ENCODE measurements at places on chromosomes 7 and 10. TPM values are rescaled to one million over a fixed set of nuclear protein-coding genes. Genes with fewer than 3 reads are reported as not detected.
A peak's percentile ranks its signal among the peaks of the same experiment; 100 is the strongest.

The CHPF2 gene
- 29.8 TPM for total RNA-seq

The TMEM130 gene
- 0.57 TPM for total RNA-seq

The LIPN gene
- not detected for total RNA-seq

The GIMAP7 gene
- not detected for total RNA-seq

DNA sequence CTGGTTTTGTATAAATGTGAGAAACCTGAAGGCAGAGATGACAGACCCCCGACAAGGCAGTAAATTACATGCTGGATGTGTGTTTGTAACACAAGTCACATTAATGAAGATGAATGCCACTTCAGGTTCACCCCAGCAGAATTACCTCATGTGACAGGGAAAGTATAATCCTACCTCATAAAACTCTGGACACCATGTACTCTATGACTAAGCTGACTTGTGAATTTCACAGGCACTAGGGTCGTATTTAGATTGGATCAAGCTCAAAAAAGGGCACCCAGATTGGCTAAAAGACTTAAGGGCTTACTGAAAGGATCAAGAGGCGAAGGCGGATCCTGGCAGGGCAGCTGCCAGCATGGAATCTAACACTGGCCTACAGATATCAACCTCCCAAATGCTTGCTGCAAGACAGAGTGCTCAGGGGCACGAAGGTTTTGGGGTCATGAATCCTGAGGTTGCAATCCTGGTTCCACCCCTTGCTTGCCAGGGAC lies 161.4 kb downstream of the PIP4K2A start:
- DNase-seq, result no peak

DNA sequence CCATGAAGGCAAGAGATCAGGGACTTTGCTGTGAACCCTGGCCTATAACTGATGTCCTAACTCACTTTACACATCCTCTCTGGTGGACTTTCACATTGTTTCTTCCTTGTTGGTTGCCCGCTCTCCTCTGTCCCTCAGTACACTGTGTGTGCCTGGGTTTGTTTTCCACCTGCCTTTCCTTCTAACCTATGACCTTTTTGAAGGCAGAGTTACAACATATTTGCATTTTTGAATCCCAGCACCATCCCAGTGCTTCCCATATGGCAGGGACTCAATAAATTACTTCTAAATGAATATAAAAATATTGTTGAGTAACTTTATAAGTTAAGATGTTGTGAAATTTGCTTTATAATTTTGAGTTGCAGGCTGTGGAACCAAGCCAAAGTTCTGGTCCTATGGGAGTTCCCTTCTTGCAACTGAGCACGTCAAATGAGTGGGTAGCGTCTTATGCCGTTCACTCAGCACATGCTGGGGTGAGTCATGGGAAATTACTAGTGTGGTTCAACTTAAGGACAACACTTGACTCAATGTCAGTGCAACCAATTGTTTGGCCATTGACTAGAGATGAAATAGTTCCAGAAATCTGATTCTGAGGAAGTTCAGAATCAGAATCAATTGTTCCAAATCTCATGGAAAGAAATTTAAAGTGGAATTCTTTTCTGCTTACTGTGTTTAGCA lies 250.9 kb downstream of the TWIST1 start:
- no peak for DNase-seq

DNA sequence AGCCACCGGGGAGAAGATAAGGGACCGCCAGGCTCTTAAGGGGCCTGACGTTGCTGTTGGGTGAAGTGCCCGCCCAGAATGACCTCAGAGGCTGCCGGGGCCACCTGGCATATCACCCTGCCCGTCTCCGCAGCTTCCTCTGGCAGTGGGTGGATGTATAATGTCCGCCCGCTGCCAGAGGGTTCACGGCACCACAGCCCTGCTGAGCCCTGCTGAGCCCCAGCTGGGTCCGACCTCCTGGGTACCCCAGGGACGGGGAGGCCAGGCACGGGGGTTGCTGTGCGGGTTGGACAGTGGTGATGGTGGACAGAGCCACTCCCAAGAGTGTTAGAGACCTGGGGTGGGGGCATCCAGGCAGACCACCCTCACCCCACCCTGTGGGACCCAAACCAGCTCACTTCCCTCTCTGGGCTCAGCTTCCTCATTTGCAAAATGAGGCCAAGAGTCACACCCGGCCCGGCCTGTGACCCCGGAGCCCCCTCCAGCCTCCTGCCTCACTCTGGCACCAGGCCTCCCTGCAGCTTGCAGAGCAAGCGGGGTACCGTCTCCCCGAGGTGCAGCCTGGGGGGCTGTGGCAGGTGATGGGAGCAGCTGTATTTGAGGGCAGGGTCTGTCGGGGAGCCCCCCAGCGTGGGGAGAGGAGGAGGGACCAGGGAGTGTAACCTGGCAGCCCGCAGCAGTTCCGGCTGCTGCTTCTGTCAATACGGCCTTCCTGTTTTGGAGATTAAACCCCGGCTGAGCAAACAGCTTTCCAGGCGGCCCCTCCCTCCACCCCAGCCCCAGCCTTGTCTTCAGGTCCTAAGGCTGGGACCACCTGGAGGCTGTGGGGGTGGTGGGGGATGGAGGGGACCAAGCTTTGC lies 8.4 kb upstream of the LFNG start:
- DNase-seq, result peak; percentile 76

GRCh38 chr7:33185786-33186185 lies 56.4 kb downstream of the BBS9 start:
- peak; percentile 52 for DNase-seq

GRCh38 chr7:155213385-155213784 lies 84.3 kb upstream of the INSIG1 start:
- no peak for DNase-seq

- DNase-seq, result no peak
Observed at GRCh38 chr7:95046494-95047240, 139.3 kb downstream of the PPP1R9A start.

DNA sequence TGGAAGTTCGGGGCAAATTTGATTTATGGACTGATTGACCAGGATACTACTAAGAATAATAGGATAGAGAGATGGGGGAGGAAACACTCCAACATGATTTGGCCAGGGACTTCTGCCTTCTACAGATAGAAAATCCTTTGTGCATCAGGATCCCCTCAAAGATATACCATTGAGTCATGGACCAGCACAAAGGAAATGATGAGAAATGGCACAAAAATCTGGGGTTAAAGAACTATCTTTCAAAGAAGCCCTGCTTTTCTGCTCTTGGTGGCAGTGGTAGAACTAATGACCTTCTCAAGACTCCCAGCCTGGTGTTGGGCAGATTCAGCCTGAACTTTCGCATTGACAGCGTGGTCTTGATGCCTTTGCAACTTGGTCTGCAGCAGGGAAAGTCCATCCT lies 27.6 kb upstream of the LAMB1 start:
- DNase-seq, result no peak

GRCh38 chr10:79468841-79469585 lies 23.6 kb upstream of the ZCCHC24 start:
- DNase-seq, result no peak

DNA sequence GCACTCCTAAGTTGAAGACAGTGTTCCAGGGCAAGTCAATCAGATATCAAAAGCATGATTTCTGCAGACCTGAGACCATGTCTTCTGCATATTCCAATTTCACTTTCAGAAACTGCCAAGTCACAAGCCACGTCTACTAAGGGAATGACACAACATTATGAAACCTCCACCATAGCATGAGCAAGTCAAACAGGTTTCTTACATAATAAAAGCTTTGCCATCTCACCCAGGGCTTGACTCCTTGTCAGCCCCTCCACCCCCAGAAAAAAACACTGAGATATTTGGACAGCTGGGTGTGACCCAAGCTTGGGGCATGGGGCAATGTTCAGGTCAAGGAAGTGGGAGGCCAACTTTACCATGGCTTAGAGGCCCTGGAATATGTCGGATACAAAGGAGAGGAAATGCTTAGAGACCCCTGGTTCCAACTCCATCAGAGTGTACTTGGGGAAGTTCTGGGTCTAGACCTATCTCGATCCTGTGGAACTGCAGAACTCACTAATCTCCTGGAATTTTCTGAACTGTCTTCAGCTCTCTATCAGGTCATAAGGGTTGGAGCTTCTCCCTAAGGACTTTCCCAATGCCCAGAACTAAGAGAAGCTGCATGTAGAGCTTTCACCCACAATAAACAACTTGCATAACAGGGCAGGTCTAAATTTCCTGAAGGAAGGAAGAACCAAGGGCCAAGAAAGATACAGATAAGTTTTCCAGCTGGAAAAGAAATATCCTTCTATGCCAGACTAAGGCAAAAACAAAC lies 80.6 kb upstream of the NAMPT start:
- DNase-seq, result no peak

- DNase-seq, result no peak
Observed at GRCh38 chr7:30474893-30475292, 3.7 kb downstream of the NOD1 start.

DNA sequence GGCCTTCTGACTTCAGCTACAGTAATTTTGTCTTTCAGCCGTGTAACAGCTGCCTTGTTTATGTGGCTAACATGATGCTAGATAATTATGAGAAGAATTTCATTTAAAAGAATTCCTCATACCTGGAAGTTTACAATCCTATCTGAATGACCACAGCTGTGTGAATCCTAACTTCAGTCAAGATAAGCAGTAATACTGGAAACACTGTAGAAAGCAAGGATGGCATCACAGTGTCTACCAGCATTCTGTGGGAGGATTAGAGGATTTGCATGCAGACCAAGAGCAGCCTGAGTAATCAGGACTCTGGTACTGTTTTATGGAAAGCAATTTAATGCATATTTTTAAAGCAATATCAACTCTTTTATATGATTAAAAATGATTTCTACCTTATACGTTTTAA lies 282.4 kb downstream of the EXOC4 start:
- DNase-seq, result no peak

GRCh38 chr10:118241229-118242137 lies 100.6 kb downstream of the FAM204A start:
- peak; percentile 60 for DNase-seq

GRCh38 chr7:94529516-94529915 lies 19.9 kb downstream of the CASD1 start:
- no peak for DNase-seq

DNA sequence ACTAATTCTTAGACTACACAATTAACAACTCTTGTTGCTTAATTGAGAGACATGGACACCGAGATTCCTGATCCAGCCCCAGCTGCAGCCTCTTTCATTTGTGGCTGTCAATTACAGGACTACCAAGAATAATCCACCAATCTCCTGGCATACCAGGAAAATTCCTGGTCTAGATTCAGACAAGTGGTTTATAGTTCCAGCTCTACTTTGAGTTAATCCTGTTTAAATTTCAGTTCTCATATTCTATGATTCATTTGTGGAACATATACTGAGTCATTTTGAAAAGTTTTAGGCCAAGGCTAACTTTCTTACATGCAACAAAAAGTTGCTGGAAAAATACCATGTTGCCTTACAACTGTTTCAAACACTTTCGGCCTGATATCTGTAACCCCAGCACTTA lies 253.5 kb downstream of the MAGI2 start:
- DNase-seq, result no peak

DNA sequence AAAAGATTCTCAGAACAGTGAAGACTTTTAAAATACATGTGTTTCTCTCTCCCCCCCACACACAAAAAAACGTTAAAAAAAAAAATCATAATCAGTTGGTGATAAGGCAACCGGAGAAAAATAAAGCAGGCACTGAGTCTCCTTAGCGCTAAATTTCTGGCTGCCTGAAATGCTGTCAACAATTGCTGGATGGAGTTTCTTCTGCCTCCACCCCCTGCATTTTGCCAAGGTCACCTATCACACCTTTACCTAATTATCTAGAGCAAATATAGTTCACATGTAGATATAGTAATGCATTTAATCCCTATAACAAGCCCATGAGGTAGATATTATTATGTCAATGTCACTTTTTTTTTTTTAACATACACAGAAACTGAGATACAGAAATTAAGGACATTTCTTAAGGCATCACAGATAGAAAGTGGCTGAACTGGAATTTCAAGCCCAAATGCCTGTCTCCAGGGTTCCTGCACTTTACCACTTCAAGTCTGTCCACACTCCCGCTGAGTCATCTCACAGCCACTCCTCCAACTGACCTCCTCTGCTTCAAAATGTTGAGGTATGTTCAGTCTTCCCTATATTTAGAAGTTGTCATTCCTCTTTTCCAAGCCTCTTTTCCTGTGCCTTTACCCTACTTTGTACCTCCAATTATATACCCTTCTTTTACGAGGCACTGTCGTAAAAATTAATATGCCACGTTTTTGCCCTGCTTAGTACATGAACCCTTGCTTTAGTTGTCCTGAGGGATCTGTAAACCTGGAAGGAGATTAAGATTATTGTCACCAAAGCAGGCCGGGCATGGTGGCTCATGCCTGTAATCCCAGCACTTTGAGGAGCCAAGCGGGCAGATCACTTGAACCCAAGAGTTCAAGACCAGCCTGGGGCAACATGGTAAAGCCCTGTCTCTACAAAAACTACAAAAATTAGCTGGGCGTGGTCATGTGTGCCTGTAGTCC lies 72.8 kb upstream of the MPP7 start:
- no peak for DNase-seq

GRCh38 chr10:32205670-32206069 lies 141.3 kb downstream of the EPC1 start:
- no peak for DNase-seq

DNA sequence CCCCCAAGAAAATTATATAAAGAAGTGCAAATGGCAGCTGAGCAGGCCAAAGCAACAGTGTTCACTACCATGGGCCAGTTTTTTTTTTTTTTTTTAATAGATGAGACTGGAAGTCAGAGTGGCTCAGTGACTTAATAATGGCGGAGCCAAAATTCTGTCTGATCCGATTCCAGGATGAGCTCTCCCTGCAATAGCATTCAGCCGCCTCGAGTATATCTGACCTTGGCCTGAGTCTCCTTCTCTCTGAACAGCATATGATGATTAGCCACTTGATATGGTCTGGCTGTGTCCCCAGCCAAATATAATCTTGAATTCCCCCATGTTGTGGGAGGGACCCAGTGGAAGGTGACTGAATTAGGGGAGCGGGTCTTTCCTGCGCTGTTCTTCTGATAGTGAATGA lies 76.7 kb upstream of the PRLHR start:
- no peak for DNase-seq

DNA sequence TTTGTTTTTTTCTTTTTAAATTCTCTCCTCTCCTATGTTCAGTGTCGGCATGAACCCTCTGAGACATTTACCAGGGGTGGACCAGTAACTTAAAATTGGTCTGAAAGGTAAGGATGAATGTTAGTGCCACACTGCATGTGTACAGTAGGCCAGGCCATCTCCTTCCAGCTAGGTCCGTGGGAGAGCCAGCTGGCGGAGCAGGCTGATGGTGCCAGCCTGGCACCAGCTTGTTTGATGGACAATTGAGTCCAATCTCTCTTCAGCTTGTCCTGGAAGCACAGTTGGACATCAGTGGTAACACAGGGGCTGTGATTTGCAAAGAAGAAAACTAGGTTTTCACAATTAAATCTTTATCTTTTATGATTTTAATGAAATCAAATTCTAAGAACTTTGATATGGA lies 136.5 kb downstream of the CNNM2 start:
- no peak for DNase-seq

DNA sequence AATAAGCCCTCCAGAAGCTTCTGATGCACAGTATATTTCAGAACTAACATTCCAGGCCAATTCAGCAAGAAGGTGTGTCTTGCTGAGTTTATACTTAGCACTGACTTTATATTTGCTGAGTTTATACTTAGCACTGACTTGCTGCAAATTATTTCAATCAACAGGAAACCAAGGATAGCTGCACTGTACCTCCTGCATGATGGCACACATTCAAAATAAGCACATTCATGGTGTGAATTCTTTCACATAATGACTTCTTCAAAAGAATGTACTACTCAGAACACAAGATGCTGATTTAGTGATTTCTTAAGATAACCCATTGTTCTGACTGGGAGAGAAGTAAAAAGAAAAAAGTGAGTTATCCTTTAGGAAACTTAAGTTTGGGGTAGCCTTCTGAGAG lies 52.0 kb downstream of the JAZF1 start:
- no peak for DNase-seq
